Pancreas (tissue), 10 donors: ENCODE measurements at places on chromosomes 3 and 15.

- DNase-seq: no peak
These were observed 166.1 kb downstream of the SSR3 start for GRCh38 chr3:156388497-156389448.

DNA sequence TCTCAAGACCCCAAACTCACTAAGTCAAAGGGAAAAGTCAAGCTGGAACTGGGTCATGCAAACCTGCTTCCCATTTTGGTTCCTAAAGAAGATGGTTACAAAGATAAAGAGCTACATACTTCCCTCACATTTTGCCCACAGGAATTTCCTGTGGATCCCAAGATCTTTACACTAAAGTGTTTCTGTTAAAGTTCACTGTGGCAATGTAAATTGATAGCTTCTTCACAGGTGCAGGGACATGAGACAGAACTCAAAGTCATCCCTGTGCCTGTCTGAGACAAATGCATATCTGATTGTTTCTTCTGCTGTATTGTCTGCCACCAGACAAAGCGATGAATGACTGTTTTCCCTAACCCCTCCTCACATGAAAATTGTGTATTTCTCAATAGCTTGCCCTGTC lies 567.8 kb downstream of the ZIC1 start:
- DNase-seq: no peak

- DNase-seq: no peak
These were observed 153.5 kb downstream of the ATP10A start for GRCh38 chr15:25709437-25710159.

GRCh38 chr3:45137656-45138181 lies 8.5 kb downstream of the CDCP1 start:
- DNase-seq: peak; percentile 11

- no peak for DNase-seq
These were observed 520.6 kb downstream of the MFSD1 start for GRCh38 chr3:159322322-159322939.

DNA sequence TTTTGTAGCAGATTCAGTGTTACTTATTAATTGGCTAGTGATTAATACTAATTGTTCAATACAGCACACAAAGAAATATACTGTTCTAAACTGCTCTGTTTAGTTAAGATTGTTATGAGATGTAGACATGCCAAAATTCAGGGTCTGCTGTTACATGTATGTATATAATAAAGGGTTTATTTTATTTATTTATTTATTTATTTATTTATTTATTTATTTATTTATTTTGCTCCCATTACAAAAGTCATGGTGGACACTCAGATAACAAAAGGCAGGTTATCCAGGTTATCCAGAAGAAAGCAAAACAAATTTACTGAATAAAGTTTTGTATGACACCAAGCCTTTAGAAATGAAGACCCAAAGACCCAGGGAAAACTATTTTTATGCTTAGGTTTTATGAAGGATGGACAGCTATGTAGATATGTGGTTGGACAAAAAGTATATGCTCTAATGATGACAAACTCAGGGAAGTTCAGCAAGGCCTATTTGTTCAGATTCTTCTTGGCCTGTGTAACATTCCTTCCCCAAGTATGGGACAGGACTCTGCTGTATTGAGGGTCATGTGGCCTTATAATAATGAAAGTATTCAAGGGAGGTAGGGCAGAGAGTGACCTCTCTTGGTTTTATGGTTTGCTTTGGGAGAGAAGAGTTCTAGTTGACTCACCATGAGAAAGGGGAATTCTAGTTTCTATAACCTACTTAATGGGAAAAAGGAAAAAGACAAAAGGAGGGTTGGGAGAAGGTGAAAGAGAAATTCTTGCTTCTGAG lies 1056.8 kb downstream of the ROBO2 start:
- no peak for DNase-seq

GRCh38 chr15:69194854-69195253 lies 34.4 kb downstream of the GLCE start:
- DNase-seq: no peak

DNA sequence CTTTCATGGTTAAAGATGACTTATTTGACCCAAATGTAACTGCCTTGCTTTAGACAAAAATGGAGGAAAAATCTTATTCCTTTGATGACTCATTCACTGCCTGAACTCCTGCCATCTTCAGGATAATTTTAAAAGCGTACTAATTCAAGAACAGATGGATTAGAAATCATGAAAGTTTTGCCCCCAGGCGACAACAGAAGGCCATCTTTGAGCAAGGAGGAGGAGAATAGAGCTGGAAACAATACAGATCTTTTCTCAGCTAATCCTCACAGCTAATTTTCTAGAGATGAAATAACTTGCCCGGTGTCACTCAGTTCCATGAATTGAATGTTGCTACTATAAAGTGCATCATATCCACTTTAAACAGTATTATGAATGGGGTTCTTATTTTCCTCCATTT lies 324.7 kb upstream of the RARB start:
- no peak for DNase-seq

- DNase-seq: no peak
These were observed 31.7 kb downstream of the RBPMS2 start for GRCh38 chr15:64743691-64744090.

DNA sequence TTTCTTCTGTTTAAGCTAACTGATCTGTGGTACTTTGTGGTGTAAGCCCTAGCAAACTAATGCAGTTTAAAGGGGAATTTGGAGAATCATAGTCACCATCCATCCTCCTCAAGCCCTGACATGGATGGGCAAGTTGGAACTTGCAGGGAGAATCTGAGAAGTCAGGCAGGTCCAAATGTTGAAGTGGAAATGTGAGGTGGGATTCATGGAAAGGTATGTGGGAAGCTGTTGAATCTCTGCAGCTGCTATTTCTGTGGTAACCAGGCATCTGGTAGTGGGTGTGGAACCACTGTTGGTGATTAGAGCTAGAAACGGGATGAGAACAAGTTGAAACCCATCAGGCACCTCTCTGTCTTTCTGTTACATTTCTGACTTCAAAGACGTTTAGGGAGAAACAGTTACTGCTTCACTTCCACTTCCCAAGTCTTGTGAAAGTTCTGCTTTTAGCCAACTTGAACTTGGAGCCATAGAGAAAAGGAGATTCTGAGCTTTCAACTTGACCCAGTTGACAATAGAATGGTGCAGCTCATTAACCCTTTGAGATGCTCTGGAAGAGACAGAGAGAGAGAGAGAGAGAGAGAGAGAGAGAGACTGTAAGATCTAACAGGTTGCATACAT lies 38.1 kb upstream of the NMNAT3 start:
- no peak for DNase-seq

- no peak for DNase-seq
These were observed 9.1 kb downstream of the MRPS11 start for GRCh38 chr15:88476635-88477060.

DNA sequence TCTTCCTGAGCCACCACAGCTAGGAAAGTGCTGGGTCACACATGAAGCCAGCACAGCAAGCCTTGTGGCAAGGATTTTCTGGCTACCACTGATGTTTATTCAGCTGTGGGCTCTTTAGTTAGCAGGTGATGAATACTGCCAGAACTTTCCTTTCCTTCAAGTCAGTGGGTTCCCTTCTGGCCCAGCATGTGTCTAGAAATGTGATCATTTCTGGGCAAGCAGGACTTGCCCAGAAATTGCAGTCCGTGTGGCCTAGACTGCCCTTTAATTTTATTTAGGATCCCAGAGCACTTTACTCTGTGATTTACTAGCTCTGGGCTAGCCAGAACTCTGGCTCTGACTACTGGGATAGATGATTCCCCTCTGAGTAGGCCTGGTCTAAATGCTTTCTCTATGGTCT lies 397.5 kb downstream of the ZIC4 start:
- no peak for DNase-seq

DNA sequence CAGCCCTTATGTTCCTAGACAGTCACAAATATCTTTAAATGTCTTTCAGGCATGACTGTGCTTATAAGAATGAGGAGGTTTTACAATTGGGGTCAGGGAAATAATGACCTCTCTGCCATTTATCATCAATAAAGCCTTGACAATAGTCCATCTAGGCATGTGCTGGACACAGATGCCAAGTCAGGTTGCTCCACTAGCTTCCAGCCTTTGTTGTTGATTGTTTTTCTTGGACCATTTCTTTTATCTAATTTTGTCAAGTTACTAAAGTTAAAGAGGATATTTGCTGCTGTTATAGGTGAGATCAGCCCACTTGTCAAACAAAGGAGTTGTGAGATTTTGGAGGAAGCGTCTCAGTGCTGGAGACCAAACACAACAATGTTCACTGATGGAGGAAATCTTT lies 628.0 kb downstream of the ROBO2 start:
- DNase-seq: no peak

DNA sequence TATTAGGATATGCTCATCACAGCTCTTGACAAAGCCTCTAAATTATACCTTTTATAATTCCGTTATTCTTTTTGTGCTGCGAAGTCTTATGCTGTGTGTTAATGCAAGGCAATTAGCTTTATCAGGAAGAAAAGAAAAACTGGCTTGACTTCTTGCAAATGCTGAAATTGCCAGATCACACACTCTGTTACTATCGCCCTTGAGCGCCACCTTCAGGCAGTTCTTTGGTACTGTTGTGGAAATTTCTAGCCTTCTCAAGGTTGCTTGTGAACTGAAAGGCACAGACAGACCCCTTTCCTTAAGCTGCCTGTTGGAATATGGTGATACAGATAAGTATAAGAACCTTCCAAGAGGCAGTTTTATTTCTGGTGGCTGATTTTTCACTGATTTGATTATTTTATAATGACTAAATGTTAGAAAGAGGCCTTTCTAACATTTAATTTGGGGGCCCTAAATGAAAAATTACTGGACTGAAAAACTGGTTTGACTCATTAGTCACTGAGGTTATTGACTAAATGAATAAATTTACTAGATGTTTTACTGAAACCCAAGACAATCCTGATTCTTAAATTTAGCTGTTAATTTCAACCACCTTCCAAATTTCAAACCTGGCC lies 126.2 kb upstream of the RASGRP1 start:
- peak; percentile 46 for DNase-seq

DNA sequence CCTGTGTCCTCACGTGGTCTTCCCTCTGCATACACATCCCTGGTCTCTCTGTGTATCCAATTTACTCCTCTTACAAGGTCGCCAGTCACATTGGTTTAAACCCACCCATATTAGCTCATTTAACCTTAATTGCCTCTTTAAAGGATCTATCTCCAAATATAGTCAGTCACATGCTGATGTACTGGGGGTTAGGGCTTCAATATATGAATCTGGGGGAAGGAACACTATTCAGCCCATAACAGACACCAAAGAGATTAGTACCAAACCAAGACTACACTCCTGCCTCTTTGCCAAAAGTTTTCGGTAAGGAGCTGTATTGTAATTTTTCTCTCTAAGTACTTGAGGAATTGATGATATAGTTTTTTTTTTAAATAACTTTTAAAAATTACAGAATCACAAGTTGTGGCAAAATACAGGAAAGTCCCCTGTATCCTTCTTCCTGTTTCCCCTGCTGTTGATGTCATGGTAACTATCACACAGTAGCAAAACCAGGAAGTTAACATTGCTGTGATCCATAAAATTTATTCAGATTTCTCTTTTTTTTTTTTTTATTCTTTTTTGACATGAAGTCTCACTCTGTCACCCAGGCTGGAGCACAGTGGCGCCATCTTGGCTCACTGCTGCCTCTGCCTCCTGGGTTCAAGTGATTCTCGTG lies 67.8 kb downstream of the SLCO3A1 start:
- no peak for DNase-seq

DNA sequence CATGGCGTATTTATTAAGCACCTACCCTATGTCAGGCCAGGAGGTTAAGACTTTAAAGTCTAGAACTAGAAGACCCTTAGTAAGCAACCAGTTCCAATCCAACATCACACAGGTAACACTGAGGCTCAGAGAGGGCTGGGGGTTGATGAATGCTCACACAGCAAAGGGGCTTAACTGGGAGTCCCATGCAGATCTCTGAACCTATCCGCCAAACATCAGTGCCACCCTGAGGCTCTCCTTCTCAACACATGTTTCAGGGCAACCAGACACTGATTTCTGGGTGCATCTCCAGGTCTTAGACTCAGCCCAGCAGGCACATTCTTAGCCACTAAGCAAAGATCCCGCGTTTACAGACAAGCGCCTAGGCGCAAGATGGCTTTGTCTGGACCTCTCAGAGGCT lies 92.0 kb upstream of the SLC6A11 start:
- DNase-seq: no peak

DNA sequence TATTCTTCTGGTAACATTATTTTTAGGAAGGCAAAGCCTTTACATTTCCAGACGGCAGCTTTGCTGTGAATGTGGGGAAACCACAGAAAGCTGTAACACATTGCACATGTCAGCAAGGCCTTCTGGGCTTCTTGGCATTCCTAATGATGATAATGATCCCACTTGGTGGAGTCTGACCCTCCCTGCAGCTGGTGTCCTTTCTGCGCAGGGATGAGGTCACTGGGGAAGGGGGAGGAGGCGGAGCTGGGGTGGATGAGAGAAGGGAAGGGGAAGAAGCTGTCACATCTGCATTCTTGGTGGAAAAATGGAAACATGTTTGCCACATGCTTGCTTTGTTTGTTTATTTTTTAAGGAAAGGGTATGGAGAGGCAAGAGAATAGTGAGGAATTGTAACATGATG lies 68.6 kb downstream of the FILIP1L start:
- no peak for DNase-seq

DNA sequence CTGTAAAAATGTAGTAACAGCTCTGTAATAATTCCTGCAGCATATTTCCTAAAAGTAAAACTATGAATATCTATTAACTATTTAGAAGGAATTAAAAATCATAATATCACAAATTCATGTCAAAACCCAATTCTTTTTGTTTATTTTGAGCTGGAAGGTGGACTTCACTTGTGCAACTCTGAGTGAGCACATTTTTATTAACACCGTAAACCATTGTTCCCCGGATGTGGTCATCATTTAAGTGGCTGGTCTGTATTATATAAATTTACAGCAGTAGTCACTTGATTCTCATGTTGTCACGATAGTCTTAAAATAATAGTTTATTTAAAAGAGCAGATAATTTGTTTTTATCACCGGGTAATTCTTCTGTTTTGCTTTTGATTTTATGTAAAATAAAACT lies 43.0 kb upstream of the UTS2B start:
- DNase-seq: no peak

DNA sequence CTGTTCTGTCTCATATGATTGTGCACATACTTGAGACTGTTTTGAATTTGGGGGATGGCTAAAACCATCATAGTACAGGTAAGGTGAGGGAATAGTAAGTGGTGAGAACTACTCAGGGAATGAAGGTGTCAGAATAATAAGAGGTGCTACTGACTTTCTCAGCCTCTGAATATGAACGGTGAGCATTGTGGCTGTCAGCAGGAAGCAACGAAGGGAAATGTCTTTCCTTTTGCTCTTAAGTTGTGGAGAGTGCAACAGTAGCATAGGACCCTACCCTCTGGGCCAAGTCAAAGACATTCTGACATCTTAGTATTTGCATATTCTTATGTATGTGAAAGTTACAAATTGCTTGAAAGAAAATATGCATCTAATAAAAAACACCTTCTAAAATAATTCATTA lies 5.1 kb downstream of the CCR5 start:
- DNase-seq: no peak

DNA sequence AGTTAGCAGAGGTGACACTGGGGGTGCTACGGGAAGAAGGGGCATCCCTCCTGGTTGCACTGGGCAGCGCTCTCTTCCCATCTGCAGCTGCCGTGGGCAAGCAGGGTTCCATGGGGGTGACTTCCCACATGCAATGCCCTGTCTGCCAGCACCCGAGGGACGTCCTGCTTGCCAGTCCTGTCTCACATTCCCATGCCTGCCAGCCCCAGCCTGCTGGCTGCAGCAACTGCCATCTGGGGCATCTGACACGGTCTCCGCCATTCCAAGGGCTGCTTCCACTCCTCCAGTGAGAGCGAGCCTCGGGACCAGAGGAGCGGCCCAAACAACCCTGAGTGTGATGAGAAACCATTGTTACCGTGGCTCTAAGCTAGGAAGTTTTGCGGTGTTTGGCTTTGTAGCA lies 45.4 kb upstream of the RPL32 start:
- DNase-seq: peak; percentile 37
